Stimulated activated CD8-positive, alpha-beta memory T cell treated with anti-CD3 and anti-CD28 coated beads, Interleukin-15, amount 100 ng/mL, for 24 hours (primary cell): ENCODE measurements at places on chromosomes 6 and 20.

DNA sequence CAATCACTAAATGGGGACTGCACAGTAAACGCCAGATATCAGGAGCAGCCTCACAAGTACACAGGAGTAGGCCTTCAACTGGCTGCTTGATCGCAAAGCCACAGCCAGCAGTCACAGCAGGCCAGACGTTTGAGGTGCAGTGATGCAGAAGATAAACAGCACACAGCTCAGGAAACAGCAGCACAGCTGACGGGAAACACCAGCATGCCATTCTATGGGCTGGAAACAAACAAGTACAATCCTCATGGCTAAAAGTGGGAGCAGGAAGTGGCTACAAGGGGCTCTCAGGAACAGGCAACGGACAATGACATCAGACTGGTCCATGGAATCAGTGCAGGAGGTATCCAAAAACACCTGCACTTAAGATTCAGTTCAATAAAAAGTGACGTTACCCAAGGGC, 111.0 kb downstream of the DTNBP1 start:
- no peak for DNase-seq

DNA sequence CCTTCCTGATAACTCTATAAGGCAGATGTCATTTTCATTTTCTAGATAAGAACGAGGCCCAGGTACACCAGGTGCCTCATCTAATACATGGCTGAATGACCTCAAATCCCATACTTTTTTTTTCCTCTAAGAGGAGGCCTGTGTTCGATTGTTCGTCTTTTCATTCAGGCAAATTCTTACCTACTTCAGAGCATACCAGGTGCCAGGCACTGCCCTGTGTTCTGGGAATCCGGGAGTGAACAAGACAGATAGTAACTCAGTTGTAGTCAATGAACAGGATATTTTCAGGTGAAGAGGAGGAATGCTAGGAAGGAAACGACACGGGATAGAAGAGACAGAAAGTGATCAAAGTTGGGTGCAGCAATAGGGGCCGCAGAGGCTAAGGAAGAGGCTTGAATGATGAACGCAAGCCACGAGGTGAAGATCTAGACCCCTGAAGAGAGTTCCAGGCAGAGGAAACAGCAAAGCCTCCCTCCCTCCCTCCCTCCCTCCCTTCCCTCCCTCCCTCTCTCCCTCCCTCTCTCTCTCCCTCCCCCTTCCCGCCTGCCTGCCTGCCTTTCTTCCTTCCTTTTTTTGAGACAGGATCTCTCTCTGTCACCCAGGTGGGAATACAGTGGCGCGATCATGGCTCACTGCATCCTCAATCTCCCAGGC, 150.1 kb upstream of the ZNF217 start:
- no peak for DNase-seq

GRCh38 chr6:90136837-90137568, 159.6 kb downstream of the BACH2 start:
- no peak for DNase-seq

- no peak for DNase-seq
Measured at GRCh38 chr20:20212675-20213096, 155.2 kb upstream of the INSM1 start.

DNA sequence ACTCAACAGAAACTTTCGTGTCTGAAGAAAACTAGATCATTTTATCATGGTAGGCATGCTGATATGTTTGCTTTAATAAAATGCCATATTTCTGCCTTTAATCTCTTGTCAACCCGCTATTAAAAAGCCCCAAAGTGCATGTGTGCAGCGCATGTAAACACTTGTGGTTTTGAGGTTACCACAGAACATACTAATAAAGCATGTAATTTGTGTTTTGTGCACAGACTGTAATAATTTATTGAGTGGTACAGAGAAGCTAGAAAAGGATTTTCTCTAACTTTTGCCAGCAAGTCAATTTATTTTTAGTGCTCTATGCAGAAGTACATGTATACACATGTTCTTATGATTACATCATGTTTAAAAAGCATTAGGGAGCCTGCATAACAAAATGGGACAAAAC, 349.9 kb upstream of the SLC35B3 start:
- no peak for DNase-seq

DNA sequence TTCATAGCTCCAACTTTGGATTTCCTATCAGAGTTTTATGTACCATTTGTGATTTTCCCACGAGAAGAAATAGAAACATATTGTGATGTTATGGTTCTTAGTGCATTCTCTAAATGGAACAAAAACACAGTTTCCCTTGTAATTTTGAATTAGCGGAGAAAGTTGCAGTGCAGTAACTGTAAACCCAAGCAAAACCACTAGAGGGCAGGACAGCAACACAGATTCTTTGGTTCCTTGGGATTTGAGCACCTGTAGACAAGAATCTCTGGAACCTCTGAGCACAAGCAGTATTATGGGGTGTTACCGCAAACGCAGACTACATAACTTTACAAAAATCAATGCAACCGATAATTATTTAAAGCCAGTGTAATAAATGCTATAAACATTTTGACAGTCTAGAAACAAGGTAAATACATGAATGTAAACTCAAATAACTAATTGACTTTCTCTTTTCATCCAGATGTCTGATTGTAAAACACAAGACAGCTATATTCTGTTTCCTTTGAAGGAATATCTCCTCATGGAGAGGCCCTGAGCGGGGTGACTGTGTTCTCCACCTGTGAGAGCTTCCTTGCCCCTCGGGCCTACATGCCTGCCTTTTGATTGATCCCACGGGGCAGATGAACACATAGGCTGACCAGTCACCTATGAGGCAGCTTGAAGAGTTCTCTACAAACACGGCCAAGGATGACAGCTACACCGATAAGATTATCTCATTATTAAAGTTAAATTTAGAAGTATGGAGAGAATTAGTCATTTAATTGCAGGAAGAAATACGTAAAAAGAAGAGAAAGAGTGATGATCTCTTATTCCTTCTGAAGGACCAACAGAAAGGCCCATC, 67.5 kb upstream of the COL21A1 start:
- DNase-seq: no peak

GRCh38 chr6:5287205-5287965, 26.1 kb downstream of the FARS2 start:
- no peak for DNase-seq
